ENCODE measurements at places on chromosomes 16 and 17.
A peak's percentile ranks its signal among the peaks of the same experiment; 100 is the strongest.

- DNase-seq = no peak
Measured at GRCh38 chr17:1104222-1104621, 75.6 kb downstream of the ABR start.

DNA sequence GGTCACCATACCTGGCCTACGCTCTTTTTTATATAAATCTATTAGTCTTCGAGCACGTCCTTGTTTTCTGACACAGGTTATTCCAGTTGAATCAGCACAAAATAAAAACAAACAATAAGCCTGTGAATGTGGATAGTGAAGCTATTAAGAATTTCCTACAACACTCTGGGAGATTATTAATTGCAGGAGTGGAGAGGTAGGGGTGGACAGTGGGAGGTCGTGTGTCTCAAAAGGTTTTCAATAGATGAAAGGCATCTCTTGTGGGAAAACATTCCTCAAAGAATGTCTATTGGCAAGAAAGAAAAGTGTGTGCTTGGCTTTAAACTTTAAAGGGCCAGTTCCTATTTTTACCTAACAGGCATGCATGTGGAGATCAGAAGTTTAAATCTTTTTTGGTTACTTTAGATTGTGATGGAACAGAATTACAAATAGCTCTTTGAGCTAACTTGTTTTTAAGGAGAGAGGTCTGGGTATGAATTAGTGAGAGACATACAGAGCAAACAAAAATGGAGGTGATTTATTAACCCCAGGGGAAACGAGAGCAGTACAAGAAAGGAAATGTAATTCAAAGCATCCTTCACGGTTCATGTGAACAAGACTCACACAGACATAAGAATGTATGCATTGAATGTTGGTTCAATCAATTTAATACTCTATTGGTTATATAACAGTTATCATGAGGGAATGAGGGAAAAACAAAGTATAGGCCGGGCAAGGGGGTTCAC is 9.0 kb downstream of the SMYD4 start:
- no peak for DNase-seq

DNA sequence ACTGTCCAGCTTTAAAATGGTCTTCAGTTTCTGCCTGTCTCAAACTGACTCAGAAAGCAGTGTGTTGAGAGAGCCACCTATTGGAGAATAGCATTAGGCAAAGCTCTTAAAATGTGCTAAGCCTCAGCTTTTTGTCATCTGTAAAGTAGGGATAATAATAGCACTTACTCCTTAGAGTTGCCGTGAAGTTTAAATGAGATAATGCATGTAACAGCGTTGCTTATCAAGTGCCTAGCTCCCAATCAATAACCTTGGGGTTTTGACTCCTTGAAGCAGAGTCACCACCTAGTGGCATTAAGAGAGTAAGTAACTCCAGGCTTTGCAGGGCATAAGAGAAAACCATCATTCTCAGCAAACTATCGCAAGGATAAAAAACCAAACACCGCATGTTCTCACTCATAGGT is 163.3 kb downstream of the HS3ST2 start:
- peak; percentile 4 for DNase-seq

- no peak for DNase-seq
Measured at GRCh38 chr16:82874672-82875071, 247.9 kb downstream of the CDH13 start.

- DNase-seq = no peak
Measured at GRCh38 chr16:4450931-4451519, 23.4 kb downstream of the NMRAL1 start.

DNA sequence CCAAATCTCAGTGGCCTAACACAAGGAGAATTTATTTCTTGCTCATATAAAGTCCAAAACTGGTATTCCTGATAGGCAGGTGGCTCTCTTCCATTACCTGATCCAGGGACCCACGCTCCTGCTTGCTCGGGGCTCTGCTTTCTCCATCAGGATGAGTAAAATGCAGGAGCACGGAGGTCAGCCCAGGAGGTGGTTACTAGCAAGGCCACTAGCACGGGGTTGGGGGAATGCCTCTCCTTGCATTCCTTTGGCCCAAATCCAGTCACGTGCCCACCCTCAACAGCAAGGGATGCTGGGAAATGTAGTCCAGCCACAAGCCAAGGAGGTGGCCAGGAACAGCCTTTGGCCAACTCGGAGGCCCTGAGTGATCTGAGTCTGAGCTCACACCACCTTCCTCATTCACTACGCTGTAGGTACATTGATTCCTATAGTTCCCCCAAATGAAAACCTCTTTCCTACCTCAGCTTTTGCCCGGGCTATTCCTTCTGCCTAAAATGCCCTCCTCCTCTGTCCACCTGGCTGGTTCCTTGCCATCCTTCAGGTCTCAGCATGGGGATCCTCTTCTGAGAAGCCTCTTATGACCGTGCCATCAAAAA is 38.3 kb upstream of the HAPSTR1 start:
- peak; percentile 50 for DNase-seq

DNA sequence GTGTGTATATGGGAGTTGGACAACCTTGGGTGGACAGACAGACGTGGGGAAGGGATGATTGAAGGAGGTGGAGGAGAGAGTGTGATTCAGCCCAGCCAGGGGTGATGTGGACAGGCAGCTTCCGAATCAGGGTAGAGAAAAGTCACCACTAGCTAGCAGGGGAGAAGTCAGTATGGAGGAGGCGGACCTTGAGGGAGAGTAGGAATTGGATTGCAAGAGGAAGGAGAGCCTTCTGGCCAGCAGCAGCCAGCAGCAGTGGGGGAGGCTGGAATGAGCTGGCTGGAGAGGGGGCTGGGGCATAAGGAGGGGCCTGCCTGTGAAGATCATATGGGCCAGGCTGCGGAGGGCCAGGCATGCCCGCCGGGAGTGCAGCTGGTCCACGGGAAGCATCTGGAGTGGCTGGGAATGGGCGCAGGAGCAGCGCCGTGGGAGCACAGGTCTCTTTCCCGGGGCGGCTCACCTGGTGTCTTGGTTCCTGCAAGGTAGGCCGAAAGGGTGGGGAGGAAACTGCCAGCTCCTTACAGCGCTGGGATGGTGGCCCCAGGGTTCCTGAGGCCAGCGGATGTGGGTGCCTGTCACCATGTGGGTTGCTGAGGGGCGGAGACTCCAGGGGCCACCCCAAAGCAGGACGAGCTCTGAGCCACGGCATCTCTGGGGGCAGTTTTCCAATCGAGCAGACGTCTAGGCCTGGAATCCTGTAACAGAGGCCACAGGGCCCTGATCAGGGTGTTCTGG is 235.3 kb downstream of the SEC14L1 start:
- no peak for DNase-seq

DNA sequence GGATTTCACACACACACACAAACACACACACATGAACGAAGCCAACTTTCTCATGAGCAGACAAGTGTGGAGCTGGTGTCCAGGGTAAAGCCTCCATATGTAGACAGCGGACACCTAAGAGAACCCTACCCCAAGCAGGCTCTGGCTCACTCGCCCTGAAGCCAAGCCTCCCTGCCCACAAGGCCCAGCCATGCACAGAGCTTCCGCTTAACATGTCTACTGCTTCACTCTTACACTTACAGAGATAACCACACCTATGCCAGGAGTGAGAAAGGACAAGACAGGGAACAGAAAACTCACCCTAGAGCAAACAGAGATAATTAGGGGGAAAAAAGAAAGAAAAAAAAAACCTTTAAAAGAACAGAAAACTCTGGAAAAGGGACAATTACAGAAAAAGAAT is 67.5 kb downstream of the CYTH1 start:
- no peak for DNase-seq

DNA sequence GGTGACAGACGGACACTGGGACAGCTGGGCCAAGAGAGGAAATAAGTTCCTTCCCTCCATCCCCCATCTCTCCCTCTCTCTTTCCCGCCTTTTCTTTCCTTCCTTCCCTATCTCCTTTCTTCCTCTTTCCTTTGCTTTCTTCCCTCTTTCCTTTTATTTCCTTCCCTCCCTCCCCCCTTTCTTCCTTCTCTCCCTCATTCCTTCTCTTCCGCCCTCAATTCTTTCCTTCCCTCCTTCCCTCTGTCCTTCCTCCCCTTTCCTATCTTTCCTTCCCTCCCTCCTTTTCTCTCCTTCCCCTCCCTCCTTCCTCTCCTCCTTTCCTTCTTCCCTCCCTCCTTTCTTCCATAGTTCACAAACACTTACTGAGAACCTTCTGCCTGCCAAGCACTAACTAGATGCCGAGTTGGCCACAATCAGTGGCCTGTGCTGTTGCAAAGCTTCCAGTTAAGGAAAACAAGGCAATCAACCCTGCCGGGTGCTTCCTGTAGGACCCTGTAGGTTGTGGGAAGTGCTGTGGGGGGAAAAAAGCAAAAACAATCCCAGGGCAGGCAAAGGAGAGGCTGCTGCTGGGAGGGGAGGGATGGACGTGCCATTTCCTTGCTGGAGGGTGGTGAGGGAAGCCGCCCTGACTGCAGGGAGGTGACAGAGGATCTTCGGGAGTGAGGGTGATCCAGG is 31.7 kb downstream of the ABCC6 start:
- no peak for DNase-seq

DNA sequence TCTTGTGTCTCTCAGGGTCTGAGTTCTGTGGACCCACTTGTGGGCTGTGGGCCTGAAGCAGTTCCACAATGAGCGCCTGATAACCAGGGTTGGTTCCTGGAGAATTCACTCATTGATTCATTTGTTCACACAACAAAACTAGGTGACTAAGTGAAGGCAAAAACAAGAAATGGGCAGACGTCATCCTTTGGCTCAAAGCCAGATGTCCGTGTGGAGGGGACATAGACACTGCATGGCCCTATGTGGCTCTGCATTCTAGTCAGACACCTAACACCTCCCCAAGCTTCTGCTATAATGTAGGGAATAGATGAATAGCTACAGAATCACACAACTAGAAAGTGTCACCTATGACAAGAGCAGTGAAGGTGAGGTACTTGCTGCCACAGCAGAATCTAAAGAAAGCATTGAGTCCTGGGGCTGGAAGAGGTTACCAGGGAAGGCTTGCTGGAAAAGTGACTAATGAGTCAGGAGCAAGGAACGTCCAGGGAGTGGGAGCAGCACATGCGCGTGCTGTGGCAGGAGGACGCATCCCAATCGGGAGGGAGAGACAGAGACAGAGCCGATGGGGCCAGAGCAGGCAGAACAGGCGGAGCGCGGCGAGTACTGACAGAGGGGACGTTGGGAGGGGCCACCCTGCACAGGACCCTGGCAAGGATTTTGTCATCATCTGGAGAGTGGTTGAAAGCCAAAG is 58.9 kb downstream of the CES1 start:
- peak; percentile 40 for DNase-seq

DNA sequence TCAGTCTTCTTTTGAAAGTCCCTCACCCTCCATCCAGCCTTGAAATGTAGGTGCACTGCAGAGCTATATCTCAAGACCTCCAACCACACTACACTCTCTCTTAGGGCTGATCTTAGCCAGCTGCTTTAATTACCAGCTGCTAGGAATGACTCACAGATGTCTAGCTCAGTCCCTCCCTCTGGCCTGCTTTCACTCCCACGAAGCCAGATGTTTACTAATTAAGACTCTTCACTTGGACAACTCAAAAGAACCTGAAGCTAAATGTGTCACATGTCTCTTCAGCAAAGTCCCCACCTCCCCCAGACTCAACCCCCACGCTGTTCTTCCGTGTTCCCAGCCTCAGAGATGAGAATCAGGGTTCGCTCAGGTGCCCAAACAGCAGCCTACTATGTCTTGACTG is 2.6 kb downstream of the GTF3C1 start:
- peak; percentile 57 for DNase-seq

- peak; percentile 36 for DNase-seq
Measured at GRCh38 chr16:3642397-3643094, 11.9 kb upstream of the DNASE1 start.
